ENCODE measurements at places on chromosomes 5 and 9.

DNA sequence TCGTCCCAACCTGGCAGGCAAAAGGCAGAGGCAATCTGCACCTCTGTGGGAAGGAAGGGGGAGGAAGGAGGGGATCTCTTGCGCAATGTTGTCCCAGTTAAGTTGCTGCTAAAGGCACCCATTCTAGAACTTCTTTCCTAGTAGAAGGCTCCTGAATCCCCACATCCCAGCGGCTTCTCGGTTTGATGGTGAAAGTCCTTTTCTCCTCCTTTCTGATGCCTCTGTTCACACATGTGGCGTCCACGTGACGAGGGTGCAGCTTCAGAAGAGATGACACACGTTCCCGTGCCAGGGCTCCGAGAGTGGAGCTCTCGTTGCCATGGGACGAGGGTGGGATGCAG is 96.9 kb upstream of the FCN2 start:
- peak; percentile 40 for DNase-seq

GRCh38 chr5:405421-405820 is 37.6 kb upstream of the EXOC3 start:
- DNase-seq, result no peak

- DNase-seq, result no peak
Observed at GRCh38 chr5:150345716-150346115, 11.8 kb upstream of the TCOF1 start.

DNA sequence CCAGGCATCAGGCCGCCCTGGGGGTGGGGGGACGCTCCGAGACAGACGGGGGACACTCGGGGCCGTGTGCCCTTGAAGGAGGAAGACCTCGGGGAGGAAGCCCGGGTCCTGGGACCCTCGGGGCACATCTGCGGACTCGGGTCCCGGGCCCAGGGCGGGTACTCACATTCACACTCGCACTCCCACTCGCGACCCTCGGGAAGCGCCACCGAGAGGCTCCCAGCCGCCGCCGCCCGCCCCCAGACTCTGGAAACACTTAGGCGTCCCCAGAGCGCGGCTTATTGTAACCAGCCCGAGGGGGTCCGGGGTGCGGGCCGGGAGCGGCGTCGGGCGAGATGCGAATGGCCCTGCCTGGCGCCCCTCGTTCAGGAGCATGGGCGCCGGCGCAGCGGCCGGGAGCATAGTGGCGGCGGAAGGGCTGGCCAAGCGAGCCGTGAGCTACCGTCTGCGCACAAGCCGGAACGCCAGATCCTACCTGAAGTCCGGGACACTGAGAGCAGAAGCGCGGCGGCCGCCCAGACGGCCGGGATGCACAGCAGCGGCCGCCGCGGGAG is 559 bp downstream of the ROR2 start:
- DNase-seq, result no peak

DNA sequence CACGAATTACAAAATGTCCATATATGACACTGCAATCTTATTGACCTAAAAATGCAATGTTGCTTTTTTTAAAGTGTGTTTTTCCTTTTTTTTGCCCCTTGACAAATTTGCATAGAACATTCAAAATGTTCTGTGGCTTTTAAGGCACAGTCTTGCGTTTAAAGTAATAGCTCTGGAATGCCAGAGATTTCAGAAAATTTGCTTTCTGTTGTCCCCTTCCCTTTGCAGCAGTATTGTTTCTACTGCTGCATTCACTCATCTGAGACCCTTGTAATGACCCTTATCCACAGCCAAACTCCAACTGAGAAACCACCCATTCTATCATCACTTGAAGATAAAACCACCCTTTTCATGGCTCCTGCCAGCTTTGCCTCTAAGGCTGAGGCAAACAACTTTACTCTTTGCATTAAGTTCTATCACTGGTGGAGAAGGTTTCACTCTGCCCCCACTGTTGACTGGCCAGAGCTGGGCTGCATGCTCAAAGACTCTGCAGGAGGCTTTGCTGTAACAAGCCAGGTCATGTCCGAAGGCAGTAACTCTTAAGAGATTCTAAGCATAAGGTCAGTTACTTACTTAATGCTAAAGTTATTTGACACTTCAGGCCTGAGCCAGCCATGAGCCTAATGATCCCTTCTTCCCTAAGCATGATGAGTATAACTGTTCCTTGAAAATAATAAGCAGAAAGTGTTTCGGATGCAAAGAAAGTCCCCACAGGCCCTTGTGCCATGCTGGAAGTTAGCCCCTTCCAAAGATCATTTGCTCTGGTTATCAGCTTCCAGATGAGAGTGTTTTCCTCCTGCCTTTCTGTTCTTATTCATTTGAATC is 101.9 kb downstream of the CD180 start:
- peak; percentile 17 for DNase-seq

DNA sequence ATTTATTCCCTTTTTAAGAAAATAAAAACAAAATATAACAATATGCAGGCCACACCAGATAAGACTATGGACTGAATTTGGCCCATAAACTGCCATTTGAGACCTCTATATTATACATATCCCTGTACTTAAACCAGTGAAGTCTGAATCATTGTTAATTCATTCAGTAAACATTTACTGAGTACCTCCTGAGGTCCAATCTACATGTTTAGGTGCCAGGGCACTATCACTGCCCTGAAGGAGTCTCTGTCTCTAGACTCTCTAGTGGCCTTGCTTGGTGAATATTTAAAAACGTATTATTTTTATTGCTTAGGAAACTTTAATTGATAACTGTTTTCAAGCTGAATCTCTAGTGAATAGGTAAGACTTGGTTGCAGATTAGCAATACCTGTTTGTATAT is 74.7 kb upstream of the ELL2 start:
- DNase-seq, result no peak

DNA sequence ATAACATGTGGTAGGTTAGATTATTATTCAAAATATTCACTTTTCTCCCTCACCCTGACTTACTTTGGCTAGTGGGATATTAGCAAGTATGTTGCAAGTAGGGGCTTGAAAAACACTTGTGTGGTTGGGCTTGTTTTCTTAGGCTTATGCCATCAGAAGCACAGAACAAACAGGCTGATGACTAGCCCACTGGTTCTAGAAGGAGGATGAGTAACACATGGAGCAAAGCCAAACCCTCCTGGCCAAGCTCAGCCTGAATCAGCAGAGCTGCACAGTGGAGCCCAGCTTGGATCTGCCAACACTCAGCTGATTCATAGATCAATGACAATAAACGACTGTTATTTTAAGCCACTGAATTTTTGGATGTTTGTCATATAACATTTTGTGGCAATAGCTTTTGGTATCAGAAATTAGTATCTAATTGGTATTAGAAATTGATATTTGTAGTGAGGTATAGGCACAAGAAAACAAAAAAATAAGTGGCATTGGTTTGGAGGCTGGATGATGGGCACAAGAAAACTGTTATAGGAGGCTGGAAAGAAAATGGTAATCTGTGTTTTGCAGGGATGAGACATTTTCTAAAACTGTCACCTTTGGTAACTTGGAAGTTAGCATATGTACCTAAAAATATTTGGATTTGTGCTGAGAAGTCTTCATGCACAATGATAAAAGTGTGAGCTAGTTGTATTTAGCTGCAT is 46.1 kb upstream of the ZBED3 start:
- DNase-seq, result peak; percentile 96

DNA sequence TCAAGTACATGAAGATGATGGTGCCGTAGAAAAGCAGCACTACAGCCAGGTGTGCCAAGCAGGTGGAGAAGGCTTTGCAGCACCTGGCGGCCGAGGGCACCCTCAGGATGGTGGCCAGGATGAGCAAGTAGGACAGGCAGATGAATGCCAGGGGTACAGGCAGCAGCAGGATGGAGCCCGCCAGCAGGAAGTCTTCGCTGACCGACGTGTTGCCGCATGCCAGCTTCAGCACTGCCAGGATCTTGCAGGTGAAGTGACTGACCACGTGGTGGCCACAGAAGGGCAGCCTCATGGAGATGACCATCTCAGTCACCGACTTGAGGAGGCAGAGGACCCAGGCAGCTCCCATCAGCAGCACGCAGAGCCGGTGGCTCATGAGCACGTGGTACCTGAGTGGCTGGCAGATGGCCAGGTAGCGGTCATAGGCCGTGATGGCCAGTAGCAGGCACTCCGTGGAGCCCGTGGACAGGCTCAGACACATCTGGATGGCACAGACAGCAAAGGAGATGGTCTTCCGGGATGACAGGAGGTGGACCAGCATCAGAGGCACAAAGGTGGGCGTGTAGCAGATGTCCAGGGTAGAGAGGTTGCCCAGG is 482 bp downstream of the OR13J1 start:
- no peak for DNase-seq

DNA sequence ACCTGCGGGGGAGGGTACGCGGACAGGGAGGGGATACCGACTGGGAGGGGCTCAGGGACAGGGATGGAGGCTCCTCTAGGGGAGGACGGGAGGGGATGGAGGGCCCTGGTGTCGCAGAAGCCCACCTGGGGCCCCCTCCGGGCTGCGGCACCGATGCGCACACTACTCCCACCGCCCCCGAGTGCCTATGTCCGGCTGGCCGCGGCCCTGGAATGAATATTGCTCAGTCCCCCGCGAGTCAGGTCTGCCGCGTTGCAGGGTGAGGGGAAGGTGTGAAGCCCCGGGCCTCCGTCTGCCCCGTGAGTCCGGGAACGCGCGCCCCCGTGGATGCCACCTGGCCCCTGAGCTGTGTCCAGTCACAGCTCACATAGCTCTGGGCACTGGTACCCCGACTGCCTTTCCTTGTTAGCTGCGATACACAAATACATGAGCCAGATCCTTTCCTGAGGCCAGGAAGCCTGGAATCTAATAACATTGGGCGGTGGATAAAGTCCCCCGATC is 44.5 kb upstream of the PRSS3 start:
- no peak for DNase-seq

DNA sequence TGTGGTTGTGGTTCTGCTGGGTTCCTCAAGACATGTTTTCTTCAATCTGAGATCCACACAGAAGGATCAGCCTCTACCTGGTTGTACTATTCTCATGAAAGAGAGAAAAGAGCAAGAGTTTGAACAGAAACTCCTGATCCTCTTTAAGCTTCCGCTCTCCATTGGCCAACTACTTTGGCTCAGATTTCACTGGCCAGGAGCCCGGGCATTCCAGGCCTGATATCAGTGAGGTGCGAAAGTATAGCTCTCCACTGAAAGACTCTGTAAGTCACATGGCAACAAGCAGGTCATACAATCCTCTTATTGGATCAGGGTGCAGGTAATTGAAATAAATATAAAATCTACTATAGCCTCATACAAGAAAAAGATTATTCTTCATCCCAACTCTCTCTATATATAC is 920.5 kb downstream of the TLE4 start:
- DNase-seq, result no peak

DNA sequence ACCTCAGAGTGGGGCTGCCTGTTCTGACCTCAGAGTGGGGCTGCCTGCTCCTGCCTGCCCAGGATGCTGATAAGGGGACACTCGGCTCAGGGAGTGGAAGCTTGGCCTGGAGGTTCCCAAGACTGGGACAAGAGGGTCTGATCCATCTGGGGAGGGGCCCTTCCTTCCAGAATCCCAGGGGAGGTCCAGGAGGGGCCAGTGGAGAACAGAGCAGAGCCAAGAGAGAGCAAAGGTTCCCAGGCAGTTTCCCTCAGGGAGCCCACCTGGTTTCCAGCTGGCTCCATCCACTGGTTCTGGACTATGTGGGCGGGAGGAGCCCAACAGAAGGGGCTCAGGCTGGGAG is 49.1 kb upstream of the RNU6ATAC start:
- DNase-seq, result no peak

GRCh38 chr5:142242272-142242671 is 82.5 kb downstream of the SPRY4 start:
- no peak for DNase-seq

GRCh38 chr5:51278539-51278938 is 104.7 kb upstream of the ISL1 start:
- DNase-seq, result no peak

- DNase-seq, result no peak
Observed at GRCh38 chr5:27472871-27473270, 434.5 kb upstream of the CDH9 start.

GRCh38 chr5:116881921-116882531 is 307.4 kb upstream of the SEMA6A start:
- no peak for DNase-seq

GRCh38 chr5:73031839-73032238 is 76.0 kb downstream of the FCHO2 start:
- peak; percentile 32 for DNase-seq

DNA sequence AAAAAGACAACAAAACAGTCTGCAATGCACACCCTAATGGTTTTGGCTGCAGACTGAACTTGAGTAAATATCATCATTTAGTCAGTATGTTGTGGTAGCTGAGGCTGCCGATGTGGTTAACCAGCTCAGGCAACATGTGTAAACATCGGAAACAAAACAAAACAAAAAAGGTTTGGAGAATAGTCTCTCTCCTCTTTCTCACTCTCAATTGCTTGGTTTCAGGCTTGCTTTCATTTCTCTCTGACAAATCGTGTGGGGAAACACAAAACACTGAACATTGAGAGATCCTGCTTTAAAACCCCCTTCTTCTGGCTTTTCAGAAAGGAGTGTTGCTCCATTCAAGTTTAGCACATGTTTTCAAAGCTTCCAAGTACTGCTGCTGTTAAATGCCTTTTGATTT is 453.3 kb downstream of the BNC2 start:
- DNase-seq, result peak; percentile 73

- DNase-seq, result peak; percentile 40
Observed at GRCh38 chr5:99019254-99019653, 90.4 kb upstream of the CHD1 start.

GRCh38 chr9:69232135-69232534 is 58.1 kb downstream of the TJP2 start:
- no peak for DNase-seq

DNA sequence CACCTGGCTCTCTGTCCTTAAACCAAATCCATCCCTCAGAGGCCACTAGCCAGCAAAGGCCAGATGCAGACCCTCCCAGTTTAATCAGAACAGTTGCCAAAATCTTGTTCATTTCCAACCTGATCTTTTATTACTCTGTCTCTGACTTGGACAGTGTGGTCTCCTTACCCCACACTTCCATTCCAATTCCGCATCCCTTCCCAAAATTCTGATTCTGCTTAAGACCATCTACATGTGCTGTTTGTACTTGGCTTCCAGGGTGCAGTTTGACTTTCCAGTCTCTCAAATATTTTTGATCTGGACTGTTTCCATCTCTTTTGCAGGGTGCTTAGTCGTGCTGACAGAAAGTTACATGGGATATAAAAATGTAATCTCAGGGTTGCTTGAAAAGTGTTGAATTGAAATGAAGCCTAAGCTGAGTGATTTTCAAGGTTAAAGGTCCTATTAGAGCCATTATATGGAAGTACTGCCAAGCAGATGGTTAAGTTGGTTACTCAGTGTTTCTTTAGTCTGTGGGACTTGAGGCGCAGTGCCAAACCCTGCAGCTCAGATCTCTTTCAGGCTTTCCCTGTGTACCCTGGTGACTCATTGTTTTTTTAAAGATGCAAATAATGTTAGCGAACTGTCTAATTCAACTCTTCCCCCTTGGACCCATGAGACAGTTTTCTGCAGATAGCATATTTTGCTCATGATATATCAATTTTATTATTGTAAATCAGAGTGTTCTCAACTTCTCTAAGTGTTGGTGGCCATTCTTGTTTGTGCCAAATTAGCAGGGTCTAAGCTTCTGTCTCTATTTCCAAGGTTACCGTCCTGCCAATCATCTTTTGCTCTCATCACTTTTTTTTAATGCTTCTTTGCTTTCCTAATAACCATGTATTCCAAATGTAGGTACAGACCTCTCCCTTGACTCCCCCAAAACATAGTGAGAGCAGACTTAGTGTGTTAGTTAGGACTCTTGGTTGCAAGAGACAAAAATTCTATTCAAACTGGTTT is 18.2 kb upstream of the DCP2 start:
- peak; percentile 91 for DNase-seq

- DNase-seq, result peak; percentile 41
Observed at GRCh38 chr9:121498487-121499176, 1.0 kb downstream of the GGTA1 start.

GRCh38 chr9:30116673-30117217 is 2267.7 kb upstream of the ACO1 start:
- DNase-seq, result no peak

- DNase-seq, result no peak
Observed at GRCh38 chr9:122463828-122464632, 13.7 kb downstream of the OR1J1 start.
